M059J (cell line): ENCODE measurements at places on chromosomes 7 and 10. TPM values are rescaled to one million over a fixed set of nuclear protein-coding genes. Genes with fewer than 3 reads are reported as not detected.

CCL26 gene
- total RNA-seq = 28.4 and 33.9 TPM in 2 replicates

CYP3A7 gene
- not detected in 2 replicates for total RNA-seq

ADRB1 gene
- 0.12 and 0.52 TPM in 2 replicates for total RNA-seq

ZNF853 gene
- total RNA-seq = 0.25 and 0.94 TPM in 2 replicates

DNA sequence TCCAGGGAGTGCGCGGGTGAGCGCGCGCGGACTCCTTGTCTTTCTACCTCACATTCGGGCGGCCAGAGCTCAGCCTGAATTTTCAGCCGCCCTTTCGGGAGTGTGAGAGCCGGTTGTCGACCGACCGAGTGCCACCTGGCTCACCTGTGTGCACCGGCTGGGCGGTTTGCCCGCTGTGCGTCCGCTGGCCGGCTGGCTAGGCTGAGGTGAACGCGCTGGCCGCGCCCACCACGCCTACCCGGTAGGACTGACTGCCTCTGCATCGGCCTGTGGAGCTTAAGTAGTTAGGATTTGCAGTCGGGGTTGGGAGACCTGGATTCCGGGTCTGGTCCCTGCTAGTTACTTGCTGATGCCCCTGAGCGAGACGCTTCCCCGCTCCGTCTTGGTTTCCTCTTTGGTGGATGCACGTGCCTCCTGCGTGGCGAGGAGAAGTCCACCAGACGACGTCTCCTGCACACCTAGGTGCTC, 553 bp downstream of the TSPAN15 start:
- DNase-seq = no peak

DNA sequence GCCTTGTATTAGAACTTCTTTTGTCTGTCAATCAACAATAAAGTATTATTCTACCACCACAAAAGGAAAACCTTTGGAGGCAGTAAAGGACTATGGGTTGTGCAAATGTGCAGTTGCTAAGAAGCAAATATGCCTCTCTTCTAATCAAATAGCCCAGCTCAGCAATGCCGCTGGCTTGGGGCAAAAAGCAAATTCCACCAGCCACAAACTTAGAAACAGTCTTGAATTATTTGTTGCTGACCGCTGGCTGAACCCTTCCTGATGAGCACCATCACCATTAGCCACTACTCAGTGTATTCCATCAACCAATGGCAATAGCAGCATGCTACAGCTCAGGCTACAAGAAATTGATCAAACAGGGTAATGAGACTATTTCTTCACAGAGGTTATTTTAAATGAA, 51.0 kb downstream of the SKAP2 start:
- peak; percentile 46 for DNase-seq

GRCh38 chr7:44696728-44697127, 51.9 kb upstream of the ZMIZ2 start:
- no peak for DNase-seq

DNA sequence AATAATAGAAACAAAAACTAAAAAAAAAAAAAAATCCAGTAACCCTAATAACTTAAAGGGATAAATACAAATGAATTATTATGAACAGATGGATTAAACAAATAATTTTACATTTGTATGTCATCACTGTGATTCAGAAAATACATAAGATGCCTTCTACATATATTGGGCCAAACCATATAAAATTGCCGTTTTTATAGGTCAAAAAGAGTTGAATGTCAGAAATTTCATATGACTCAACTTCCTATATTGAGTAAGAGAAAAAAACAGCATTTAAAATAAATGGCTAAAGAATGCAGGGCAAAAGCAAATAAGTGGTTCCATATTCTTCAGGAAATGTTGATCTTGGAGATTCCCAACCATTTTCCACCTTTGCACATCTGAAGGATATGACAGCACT, 9.4 kb downstream of the SLC35B4 start:
- DNase-seq = no peak

DNA sequence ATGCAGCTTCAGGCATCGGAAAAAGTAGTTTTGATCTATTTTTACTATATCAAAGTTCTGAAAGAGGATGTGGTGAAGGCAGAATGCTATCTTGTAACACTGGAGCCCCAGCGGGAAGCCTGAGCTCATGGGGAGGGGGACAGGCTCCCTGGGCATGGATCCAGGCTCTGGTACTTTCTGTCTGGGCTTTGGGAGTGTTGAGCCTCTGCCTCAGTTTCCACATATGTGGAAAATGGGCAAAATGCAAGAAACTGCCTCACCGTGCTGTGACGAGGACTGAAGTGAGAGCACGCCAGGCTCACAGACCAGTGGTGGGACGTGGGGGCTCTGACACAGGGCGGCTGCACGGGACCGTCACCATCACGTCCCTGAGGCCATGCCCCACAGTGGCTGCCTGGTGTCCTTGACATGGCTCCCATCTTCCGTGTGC, 182.9 kb upstream of the SHH start:
- DNase-seq = no peak

DNA sequence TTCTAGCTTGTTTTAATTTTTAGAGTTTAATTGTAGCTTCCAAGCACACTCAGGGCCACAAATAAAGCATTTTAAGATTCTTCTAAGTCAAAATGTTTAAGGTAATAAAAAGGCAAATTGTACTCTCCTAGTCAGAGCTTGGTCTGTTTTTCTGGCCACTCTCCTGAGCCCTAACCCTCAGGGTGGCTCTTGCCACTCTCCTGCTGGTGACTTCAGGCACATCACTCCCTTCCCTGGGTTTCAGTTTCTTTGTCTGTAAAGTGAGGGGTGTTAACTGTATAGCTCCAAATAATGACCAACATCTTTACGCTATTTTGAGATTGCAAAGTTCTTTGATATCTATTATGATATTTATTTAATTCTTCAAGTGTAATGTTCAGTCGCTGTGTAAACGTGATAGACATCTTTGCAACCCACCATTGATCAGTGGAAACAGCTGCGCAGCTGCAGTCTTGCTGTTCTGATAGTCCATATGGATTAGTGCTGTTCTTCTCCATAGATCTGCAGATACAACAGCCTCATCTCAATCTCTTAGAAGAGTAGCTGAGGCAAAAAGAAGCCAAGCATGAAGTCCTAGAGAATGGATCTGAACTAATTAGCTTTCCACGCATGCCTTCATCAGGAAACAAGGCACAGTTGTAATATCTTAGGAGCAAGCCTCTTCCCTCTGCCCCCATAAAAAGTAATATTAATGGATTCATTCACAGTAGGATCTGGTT, 189.9 kb downstream of the PLPP4 start:
- DNase-seq = no peak

DNA sequence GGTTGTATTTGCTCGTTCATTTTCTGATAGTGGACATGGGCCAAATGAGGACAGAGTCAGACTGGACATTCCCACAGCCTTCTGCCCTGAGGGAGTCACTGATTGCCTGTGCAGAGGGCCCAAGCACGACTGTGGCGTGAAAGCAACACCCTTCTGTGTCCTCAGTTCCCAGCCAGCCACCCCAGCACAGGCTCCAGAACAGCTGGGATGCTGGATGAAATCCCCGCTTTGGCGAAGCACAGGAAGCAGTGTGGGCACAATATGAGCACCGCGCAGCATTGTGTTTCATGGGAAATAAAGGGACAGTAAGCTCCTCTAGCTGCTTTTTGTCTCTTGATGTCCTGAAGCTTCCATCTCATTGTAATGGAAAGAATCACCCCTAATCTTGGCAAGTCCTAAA, 20.5 kb downstream of the TRIL start:
- DNase-seq = no peak

DNA sequence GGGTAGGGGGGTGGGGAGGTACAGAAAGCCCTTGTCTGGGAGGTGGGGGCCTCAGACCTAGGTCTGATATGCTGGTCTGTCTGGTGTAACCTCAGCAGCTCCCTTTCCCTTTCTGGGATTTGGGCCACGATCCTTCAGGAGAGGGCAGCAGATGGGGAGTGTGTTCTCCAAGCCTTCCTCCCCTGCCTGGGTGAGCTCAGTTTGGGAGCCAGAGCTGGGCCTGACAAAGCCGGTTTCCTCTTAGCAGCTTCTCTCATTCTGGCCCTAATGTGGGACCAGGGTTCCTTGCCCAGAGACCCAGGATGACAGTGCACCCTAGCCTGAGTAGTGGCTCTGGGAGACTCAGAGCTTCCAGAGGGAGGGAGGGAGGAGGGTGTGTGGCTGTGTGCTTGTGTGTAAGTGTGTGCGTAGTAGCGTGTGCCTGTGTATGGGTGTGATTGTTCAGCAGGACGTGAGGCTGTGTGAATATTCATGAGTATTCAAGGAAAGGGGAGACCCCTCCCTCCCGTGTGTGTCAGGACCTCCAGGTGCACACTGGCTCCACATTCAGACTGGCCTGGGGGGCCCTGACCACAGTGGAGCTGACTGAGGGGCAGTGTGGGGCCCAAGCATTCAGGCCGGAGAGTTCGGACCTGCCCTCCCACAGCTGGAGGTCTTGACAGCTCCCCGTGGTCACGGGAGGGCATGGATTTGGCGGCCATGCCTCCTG, 96.5 kb downstream of the ZMIZ1 start:
- DNase-seq = no peak

DNA sequence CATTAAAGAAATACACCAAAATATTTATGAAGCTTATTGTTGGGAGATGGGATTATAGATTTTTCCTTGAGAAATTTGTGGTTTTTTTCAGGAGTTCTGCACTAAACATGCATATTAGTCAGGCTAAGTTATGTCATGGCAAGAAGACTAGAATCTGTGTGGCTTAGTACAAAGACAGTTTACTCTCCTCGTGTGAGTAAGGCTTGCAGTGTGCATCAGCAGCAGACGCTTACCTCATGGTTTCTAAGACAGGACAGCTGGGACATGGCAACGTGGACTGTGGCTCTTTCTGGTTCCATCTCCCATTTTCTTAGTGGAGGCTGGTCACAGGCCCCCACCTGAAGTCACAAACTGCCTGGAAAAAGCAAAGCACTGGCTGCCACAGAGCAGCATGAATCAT, 429.6 kb upstream of the VSTM2A start:
- DNase-seq = no peak
